ENCODE measurements at places on chromosomes 1 and 21.

DNA sequence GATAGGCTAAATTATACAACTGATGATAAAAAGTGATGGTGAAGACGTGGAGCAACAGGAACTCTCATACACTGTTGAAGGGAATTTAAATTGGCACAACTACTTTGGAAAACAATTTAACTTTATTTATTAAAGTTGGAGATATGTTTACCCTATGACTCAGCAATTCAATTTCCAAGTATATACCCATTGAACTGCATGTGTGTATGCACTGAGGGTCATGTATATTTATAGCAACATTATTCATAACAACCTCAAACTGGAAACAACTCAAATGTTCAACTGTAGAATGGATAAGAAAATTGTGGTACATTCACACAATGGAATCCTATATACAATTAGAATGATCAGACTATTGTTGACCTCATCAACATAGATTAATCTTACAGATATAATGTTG lies 16.5 kb upstream of the BCAS2 start:
- no peak for DNase-seq

DNA sequence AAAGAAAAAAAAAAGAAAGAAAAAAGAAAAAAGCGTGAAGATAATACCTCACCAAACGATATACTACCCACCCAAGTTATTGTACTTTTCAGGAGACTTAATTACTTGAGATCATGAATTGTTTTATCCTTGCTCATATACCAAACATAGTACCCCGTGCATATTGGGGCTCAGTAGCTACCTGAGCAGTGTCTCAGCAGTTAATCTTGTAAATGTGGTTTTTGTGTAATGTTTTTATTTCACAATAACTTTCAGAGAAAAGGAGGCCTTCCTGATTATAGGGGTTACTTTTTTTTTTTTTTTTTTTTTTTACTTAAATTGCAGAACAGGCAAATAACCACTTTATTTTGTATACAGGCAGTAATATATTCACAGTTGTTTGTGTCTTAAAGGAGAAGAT lies 80.3 kb downstream of the OSBPL9 start:
- DNase-seq: no peak

- no peak for DNase-seq
These were observed 10.9 kb downstream of the EXO5 start for GRCh38 chr1:40519517-40519916.

GRCh38 chr1:246708166-246708565 lies 16.0 kb upstream of the SCCPDH start:
- no peak for DNase-seq

- peak; percentile 81 for DNase-seq
These were observed 144.3 kb downstream of the CD247 start for GRCh38 chr1:167373986-167374385.

- no peak for DNase-seq
These were observed 307.4 kb upstream of the ADGRL2 start for GRCh38 chr1:81493102-81493869.

DNA sequence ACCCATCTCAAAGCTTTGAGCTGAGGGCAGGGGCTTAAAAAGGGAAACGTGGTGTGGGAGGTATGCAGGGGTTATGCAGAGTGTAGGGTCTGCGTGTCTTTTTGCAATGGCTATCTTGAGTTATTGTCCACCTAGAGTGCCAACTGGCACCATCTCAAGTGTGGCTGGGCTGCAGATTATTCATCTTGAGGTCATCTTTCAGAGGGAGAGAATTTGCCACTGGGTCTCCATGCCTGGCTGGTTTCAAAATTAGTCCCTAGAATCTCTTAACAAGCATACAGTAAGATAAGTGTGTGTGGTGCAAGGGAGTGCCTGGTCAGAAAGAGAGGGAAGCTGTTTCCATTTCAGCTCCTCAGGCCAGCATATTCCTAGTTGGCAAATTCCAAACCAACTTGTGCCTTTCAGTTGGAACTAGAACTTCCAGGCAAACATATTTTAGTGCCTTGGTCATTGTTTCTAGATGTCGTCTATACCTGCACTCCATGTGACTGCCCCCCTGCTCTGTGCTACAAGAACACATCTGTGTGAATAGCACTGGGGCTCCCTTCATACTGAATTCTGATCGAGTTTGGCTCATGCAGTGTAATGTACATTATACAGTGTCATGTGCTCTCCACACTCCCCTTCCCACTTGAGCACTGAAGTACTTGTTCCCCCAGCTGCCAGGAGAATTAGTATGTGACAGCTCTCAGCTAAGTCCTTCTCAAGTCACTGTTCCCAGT lies 5.0 kb upstream of the OR2T8 start:
- DNase-seq: no peak

DNA sequence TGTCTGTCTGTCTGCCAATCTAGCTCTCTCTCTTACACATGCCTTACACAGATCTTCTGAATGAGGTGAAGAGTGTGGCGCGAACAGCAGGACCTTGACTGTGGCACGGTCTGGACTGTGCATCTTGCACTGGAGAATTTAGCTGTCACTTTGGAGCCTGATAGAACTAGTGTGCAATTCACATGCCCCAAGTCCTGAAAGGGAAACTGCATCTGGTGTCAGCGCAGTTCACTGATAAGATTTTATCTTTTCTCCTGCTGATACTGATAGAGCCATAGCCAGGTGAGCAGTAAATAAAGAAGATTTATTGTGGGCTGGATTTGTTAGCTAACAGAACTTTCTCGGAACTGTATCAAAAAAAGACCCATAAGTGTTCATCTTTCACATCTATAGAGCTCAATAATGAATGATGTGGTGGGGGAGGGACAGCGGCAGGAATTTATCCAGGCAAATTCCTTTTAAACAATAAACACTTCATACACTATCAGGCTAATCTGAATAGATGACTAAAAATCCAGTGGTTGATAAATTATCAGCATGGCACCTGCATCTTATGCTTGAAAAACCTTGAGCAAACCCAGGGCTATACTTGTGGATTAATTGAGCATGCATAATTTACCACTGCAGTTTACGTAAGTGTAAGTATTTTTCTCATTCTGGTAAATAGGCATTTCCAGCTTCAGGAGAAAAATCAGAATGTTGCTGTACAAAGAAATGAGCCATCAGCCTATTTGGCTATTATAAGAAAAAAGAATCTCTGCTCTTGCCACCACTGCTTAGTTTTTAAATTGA lies 104.1 kb downstream of the NTNG1 start:
- no peak for DNase-seq

- DNase-seq: no peak
These were observed 11.0 kb upstream of the CPLANE2 start for GRCh38 chr1:16248007-16248436.

GRCh38 chr1:107158496-107158895 lies 17.7 kb downstream of the NTNG1 start:
- DNase-seq: no peak

GRCh38 chr1:29548091-29548490 lies 311.8 kb downstream of the PTPRU start:
- no peak for DNase-seq

DNA sequence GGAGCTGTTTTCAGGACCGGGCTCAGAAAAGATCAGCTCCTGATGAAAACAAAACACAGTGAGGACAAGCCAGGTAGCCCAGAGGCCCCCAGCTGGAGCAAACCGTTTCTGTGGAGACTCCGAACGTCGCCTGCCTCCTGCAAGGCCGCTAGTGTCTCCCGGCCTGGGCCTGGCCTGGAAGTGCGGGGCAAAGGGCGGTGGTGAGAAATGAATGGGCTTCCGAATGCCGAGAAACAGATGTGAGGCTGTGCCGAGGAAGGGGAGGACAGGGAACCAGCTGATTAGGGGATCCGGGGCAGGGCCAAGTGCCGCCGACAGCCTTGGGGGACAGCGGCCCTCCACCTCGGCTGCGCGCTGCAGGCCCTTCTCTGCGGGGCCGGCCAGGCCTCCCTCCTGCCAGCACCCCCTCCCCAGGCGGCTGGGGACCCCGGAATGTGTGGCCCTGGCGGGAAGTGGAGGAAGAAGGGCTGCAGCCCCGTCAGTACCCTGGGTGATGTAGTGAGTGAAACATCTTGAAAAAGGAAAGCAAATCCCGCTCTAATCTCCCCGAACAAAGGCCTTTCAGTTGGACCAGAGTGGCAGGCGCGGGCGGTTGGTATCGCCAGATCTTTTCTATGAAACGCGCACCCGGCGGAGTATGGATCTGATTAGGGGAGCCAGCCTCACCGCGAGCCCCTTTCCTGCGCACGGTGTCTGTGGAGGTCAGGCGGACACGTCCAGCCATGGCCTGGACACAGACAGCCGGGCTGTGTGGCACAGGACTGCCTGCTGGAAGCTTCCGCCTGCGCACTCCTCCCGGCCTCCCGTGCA lies 52.6 kb downstream of the PRDM16 start:
- DNase-seq: no peak

- no peak for DNase-seq
These were observed 61.3 kb downstream of the XKR8 start for GRCh38 chr1:28021064-28021463.

- DNase-seq: no peak
These were observed 75.9 kb downstream of the DHRS3 start for GRCh38 chr1:12542138-12542465.

GRCh38 chr1:197413564-197413963 lies 145.5 kb downstream of the CRB1 start:
- no peak for DNase-seq

DNA sequence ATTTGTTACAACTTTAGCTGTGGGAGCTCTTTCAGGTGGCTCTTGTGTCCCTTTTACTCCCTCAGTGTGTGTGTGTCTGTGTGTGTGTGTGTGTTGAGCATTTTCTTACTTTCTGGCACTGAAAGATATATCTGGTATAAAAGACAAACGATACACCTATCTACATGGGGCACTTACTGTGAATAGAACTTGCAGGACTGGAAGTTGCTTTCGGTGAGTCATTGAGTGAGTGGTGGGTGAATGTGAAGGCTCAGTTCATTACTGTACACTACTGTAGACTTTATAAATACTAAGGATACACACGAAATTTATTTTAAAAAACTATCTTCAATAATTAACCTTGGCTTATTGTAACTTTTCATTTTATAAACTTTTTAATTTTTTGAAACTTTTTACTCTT lies 38.7 kb downstream of the BTBD8 start:
- no peak for DNase-seq

- no peak for DNase-seq
These were observed 97.2 kb downstream of the KCNN3 start for GRCh38 chr1:154772606-154773506.

DNA sequence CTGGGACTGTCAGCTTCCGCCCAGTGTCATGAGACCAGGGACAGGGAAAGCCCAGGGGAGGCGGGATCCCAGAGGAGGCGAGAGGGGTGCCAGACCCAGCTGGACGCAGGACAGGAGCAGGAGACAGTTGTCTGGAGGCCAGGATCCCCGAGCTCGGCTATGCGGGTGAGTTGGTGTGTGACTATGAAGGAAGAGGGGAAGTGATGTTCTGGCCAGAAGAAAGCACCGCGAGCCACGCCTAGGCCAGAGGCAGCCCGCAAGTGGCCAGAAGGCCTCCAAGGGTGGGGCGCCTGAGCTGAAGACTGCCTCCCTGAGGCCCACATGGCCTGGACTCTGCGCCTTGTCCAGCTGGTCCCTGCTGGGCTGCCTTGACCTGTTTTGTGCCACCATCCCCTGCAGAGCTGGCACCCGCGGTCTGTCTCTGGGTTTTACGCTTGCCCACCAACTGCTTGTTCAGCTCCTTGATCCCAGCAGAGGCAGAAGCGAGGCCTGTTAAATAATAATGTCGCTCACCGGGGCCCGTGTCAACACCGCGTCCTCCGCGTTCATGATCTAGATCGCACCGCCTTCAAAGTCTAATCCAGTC lies 85.2 kb upstream of the ACTL8 start:
- DNase-seq: no peak

DNA sequence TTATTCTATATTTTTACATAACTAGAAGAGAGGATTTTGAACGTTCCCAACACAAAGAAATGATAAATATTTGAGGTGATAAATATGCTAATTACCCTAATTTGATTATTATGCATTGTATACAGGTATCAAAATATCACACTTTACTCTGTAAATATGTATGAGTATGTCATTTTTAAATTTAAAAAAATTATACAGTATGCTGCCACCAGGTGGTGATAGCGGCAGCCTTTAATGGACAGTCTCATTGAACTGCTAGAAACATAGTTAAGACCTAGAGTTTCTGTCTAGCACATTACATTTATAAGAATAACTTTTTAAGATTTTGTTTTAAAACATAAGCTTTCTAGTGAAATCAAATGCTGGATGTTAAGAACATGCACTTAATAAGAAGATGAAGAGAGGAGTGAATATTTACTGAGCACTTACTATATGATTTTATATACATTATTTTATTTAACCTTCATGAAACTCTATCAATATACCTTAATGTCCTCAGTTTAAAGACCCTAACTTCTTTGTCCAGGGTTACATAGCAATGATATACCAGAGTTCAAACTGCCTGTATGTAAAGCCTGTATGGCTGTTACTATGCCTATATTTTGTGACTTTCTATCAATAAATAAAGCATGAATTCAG lies 207.1 kb downstream of the NUF2 start:
- DNase-seq: peak; percentile 39

DNA sequence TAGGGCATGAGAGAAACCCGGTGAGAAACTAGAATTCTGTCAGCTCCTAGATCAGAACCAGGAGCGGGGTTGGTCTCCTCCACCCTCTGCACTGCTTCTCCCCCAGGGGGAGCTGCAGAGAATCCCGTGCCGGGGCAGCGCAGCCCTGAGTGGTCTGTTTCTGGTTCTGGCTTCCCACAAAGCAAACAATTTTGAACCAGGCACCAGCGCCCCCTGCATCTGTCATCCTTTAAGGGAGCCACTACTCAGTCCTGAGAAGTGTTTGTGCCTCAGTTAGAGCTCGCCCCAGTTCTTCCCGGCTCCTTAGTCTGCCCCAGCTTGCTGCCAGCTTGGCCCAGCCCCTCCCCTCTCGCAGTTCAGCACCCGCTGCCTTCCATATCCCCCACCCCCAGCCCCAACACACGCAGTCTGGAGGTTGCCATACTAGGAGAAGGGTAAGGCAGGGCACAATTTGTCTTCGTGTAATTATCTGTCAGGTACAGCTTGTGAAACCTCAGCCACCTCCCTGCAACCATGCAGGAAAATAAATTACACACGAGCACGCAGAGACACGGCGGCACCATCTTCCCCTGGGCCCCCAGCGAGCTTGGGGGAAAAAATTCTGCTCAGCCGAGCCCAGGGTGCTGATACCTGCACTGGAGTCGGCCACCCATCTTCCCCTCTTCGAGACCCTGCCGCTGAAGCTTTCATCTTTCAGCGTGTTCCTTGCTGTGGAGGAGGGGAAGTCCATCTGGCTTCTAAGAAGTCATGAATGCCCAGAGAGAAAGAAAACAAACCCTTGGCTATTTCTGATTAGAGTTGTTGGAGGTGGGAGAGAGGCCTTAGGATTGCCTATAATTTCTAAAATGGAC lies 62.6 kb upstream of the CD1D start:
- DNase-seq: peak; percentile 47

DNA sequence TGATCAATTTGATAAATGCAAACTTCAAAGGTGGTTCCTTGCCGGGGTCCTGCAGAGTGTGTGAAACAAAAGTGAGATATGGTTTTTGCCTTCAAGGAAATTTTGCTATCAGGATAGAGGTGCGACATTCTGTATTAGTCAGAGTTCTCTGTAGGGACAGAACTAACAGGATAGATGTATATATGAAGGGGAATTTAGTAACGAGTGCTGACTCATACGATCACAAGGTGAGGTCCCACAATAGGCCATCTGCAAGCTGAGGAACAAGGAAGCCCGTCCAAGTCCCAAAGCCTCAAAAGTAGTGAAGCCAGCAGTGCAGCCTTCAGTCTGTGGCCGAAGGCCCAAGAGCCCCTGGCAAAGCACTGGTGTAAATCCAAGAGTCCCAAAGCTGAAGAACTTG lies 157.0 kb downstream of the RYR2 start:
- DNase-seq: no peak
